GM04504 (cell line): ENCODE measurements at places on chromosomes 16 and 17.

DNA sequence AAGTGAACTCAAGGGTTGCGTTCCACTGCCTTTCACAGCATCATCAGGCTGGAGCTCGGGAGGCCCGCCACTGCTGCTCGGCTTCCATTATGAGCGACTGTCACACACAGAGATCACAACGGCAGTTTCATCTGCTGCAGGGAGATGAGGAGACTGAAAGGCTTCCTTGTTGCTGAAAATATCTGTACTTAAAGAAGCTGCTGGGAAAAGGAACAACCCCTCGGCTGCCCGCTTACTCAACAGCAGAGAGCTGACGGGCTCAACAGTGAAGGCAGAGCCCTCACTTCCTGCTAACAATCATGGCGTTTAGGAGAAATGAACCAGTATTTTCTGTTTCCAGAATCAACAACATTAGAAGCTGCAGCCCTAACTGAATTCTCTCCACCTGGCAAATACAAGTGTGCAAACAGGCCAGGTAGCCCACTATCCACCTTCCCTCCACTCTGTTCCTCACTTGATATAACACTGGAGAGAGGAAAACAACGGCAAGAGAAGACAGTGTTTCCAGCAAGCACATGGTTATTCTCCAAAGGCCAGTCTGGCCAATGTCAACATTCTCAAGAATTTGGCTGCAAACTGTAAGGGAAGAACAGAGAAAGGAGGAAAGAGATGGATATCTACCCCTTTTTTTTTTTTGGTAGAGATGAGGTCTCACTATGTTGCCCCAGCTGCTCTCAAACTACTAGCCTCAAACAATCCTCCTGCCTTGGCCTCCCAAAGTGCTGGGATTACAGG is 33.7 kb downstream of the MBTPS1 start:
- DNase-seq, result no peak

GRCh38 chr16:57474671-57475661 is 11.3 kb downstream of the DOK4 start:
- no peak for DNase-seq

- no peak for DNase-seq
These were observed 74.4 kb downstream of the CCT6B start for GRCh38 chr17:34886831-34887230.

DNA sequence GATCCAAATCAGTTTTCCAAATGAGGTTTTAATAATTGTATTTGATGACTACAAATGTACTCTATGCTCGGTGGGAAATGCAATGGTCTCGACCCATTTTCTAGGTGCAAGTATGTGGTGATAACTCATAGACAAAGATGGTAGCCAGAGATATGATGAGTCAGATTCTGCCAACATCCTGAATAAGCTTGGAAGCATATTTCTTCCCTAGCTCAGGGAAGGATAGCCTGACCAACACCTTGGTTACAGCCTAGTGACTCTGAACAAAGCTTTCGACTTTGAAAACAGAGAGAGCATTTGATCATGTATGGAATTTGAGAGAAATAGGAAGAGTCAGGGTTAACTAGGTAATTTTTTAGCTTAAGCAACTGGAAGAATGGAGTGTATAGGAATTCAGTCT is 128.3 kb upstream of the MYOCD start:
- DNase-seq, result no peak

DNA sequence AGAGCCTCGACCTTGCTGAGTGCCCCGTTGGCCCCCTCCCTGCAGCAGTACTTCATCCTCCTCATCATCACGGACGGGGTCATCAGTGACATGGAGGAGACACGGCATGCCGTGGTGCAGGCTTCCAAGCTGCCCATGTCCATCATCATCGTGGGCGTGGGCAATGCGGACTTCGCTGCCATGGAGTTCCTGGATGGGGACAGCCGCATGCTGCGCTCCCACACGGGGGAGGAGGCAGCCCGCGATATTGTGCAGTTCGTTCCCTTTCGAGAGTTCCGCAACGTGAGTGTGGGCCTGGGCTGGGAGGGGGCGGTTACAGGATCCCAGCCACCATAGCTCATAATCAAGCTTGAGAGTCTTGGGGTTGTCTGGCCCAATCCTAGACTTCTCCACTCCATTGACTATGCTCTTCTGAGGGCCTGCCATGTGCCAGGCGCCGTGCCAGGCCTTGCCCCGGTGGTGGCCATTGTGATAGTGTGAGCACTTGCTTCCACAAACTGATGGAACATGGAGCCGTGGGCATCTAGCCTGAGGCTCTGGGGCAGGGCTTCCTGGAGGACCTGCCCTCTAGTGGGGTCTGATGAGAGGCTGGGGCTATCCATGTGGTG is 39.7 kb downstream of the PSME3IP1 start:
- no peak for DNase-seq

- no peak for DNase-seq
These were observed at the start of gene C16orf96 for GRCh38 chr16:4556112-4556511. TSS of gene C16orf96 (plus strand) at chr16:4556340. CDS start at chr16:4556490, 150 bp downstream.

- no peak for DNase-seq
These were observed 163.8 kb downstream of the TOX3 start for GRCh38 chr16:52383119-52383518.

DNA sequence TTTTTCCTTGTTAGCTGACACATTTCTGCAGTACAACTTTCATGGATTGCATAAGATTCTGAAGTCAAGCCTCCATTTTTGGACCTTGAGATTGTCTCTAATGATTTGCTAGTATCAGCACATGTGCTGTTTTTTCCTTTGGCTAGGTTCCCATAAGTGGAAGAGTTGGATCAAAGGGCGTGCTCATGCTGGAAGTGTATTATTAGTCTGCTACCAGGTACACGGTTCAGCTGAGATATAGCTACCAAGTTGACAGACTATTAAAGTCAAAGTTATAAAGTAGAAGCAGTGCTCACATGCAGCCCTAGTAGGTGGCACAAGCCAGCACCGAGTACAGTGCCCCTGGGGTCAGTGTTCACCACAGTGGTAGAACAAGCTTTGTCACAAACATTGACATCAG is 3.2 kb downstream of the FAHD1 start:
- no peak for DNase-seq
